Activated B cell treated with CpG ODN at 0.5 μM for 24 hours (primary cell): ENCODE measurements at places on chromosomes 16 and 17. TPM values are rescaled to one million over a fixed set of nuclear protein-coding genes. Genes with fewer than 3 reads are reported as not detected.

GRCh38 chr16:54846766-54847165 lies 83.9 kb upstream of the IRX5 start:
- no peak for DNase-seq

DNA sequence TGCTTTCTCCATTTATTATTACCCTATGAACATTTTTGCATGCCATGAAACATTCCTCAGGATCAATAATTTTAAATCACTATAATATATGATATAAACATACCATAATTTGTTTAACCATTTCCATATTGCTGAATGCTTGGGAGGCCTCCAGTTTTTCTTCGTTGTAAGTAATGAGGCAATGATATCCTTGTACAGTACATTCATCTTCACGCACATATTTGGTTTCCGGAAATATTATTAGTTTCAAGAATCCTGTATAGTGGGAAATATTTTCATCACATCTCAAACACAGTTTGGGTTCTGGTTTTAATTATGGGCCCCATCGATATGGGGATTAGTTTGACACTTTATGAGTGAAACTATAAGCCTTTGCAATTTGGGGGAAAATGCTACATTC lies 135.4 kb downstream of the HS3ST3B1 start:
- no peak for DNase-seq

GRCh38 chr17:62597150-62597549 lies 30.3 kb upstream of the MRC2 start:
- DNase-seq = no peak

DNA sequence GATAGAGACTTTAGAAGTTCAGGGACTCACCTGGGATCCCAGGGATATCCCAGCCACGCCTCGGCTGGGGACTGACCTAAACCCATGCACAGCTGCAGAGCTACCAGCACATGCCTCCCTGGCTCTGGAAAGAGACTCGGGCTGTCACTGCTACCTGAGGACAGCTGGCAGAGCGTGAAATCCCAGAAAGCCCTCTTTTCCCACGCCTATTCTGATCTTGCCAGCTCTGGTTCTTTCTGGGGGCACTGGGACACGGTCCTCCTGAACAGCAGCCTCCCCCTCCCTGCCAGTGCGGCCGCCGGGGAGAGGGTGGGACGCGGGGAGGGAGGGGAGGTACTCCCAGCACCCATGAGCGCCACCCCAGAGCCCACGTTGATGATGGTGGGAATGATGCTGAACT lies 10.8 kb downstream of the P2RX5 start:
- peak; percentile 49 for DNase-seq

DNA sequence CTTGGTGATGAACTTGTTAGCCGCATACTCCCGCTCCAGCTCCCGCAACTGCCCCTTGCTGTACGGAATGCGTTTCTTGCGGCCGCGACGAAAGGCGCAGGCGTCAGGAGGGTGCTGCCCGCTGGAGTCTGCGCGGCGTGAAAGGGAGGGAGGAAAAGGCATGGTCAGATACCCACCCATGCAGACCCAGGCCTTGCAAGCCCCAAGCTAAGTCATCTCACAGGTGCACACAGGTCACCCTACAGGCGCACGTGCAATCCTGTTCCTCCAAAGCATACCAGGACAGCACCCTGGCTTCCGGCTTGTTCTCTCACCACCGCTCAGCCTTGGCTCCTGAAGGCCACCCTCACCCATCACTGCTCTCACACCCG lies 1.6 kb downstream of the HOXB13 start:
- DNase-seq = no peak

DNA sequence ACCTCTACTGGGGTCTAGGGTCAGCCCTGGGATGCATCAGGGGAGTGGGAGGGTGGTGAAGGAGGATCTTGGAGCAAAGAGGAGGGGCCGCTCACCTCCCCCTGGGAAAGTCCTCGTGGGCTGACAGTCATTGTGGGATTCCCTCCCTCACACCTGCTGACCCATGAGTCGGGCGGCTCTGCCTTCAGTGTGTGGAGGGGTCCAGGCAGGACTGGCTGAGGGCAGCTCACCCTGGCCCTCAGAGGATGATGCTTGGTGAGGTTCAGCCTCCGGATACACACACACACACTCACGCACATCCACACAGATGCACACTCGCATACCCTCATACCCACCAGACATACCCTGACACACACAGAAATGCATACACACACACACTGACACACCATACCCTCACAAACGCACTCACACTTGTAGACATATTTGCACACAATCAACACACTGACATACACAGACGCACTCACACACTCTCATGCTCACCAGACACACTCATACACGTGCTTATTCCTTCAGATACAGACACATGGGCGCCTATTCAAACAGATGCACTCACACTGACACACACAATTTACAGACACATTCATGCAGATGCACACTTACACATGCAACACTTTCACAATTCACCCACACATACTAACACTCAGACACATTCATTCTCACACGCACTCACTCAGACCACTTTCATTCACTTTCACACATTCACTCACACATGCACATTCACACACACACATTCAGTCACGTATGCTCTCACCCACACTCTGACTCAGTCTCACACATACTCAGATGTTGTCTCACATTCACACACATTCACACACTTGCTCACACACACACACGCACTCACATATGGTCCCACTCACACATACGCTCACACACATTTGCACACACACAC lies 105.1 kb upstream of the RPL38 start:
- no peak for DNase-seq

Gene BTBD17
- not detected in 2 replicates for total RNA-seq

GRCh38 chr16:88820385-88821025 lies 8.8 kb upstream of the APRT start:
- no peak for DNase-seq

DNA sequence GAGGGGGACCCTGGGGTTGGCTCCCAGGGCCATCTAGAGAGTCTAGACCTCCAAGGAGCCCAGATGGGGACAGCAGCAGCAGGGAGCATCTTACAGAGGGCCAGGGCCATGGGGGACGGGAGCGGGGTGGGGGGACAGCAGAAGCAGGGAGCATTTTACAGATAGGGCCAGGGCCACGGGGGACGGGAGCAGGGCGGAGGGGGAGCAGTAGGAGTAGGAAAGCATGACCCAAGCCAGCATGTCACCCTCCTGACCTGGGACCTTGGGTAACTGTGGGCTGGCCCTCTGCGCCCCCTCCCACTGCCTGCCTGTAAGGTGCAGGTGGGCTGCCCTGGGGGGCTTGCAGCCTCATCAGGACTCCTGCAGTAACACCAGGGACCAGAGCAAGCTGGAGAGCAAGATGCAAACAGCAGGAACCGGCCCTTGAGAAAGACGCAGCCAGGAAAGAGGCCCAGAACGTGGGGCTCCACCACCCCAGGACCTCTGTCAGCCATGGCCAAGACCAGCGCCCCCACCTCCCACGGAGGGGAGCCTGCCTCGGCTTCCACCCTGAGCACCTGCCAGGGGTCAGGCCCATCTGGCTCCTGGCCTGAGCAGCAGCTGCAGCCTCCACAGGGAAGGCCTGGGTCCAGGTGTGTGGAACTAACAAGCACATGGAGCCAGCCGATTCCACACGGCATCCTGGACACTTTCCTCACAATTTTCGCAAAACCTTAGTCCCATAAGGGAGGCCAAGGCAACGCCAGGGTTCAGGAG lies 2.4 kb downstream of the ZNF598 start:
- no peak for DNase-seq

GRCh38 chr16:58882292-58882691 lies 148.2 kb upstream of the GOT2 start:
- no peak for DNase-seq

- no peak for DNase-seq
These were observed 1.0 kb upstream of the SLC12A4 start for GRCh38 chr16:67969254-67970039.

DNA sequence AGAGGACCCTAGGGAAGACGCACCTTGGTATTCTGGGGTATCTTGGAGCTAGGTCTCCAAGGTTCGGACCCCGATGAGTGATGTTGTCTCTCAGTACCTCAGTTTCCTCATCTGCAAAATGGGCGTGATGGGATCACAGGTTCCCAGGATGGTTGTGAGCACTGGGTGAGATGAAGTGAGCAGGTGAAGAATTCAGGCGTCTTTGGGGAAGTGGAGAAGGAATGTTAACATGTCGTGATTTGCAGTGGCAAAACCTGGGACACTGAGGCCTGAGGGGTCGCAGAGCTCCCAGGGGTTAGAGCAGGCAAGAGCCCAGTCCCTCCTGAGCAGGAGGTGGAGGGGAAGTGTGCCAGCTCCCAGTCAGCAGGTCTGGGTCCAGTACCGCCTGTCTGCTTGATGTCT lies 215.1 kb upstream of the GSE1 start:
- no peak for DNase-seq

Gene EFNB3
- total RNA-seq = not detected in 2 replicates

GRCh38 chr16:85612801-85613603 lies at the start of gene GSE1:
GSE1 (plus strand) TSS chr16:85613322; CDS start chr16:85613392, 70 bp downstream.
- peak; percentile 63 for DNase-seq

DNA sequence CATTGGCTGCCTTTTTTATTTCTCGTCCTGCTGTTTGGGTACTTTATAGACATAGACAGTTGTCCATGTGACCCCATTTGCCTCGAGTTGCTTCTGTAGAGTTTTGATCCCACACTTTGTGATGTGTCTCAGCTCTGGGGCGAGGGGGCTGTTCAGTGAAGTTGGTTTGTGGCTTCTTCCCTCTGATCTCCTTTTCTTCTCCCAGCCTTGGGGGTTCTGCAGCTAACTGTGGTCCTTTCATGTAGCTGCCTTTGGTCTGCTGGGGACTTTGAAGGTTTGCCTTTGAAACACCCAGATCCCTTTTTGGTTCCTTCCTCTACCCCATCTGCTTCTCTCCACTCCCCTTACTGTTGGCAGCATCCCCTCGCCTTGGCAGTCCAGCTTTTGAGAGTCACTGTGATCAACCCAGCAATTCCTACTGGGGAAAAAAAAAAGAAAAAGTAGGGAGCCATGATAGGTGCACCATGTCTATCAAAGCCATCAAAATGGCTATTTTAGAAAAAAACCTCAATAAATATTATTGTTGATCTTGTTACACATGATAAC lies 728.8 kb upstream of the RBFOX1 start:
- DNase-seq = no peak

GRCh38 chr17:31859487-31860008 lies 504 bp upstream of the COPRS start:
- no peak for DNase-seq

Gene C17orf75
- 18.1 and 23.0 TPM in 2 replicates for total RNA-seq

Gene NHERF2
- total RNA-seq = 0.56 and 0.93 TPM in 2 replicates

GRCh38 chr17:61413661-61414126 lies 14.1 kb downstream of the TBX2 start:
- DNase-seq = no peak

DNA sequence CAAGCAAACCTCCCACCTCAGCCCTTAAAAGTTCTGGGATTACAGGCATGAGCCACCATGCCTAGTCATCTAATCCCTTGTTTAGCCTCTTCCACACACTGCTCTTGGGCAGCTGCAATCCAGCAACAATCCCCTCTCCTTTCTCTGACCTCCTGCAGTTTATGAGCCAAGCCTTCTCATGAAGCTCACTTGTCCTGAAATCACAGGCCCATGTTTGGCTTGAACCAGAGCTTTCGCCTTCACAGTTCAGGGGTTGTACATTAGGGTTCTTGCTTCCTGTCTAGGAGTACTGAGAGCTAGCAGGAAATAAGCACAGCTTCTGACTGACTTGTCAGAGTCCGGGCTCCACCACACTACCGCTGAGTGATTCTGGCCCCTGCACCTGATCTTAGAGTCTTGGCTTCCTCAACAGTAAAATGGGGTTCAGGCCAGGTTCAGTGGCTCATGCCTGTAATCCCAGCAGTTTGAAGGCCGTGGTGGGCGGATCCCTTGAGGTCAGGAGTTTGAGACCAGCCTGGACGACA lies 16.3 kb downstream of the ERAL1 start:
- no peak for DNase-seq

Gene NAGPA
- total RNA-seq = 23.8 and 24.2 TPM in 2 replicates

Gene PMFBP1
- total RNA-seq = 5.7 and 5.9 TPM in 2 replicates

DNA sequence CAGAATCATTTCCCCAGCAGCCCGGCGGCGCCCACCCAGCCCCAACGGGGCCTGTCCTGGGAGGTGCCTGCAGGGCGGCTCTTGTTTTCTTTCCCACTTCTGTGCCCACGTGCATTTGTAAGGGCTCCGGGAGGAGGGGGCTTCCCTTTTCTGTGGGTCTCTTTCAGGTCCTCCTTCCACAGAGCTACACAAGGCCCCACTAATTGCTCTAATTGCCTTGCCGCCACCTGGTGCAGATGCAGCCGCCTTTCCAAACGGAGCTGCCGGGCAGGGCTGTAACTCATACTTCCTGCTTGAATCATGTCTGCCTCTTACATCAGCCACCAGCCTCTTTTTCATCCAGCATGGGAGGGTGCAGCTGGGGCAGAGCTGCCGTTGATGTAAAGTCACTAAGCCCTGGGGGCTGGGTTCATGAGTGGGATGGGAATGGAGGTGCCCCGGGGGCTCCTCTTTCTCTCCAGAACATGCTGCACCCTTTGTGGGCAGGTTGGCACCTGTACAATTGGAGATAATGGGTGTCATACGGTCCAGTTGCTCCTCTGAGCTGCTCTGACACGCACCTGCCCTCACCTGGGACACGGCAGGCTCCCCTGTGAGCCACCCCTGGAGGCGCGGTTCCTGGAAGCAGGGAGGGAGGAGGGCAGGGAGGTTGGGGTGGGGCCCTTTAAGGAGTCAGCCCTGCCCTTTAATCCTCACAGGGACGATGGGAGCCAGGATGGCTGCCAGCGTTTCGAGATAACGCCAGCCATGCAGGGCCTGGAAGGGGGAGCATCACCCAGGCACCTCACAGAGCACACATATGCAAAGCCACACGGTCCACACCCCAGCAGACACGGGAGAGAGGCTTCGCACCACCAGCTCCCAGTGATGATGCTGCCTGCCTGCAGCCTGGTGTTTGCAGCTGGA lies 41.1 kb upstream of the KLHDC4 start:
- DNase-seq = peak; percentile 55

Gene ANKFY1
- 41.6 and 50.2 TPM in 2 replicates for total RNA-seq

DNA sequence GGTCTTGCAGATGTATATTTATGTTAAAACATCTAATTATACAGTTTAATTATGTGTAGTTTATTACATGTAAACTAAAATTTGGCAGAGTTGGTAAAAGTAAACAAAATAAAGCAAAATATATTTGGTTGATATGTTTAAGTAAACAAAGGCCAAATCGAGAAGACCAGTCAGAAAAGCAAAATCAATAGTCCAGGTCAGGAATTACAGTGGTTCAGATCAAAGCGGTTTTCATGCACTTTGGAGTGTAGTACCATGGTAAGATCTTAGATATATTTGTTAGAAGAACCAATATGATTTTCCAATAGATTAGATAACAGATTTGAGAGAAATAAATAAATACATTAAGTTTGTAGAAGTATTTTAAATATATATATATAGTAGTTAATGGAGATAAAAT lies 1421.6 kb upstream of the CDH8 start:
- DNase-seq = no peak

Gene CCL8
- total RNA-seq = not detected in 2 replicates

Gene EVI2B
- total RNA-seq = 104 and 111 TPM in 2 replicates
